ENCODE measurements at places on chromosomes 13 and 19.

GRCh38 chr13:50320271-50320862, 305.1 kb downstream of the KCNRG start:
- peak; percentile 16 for DNase-seq

DNA sequence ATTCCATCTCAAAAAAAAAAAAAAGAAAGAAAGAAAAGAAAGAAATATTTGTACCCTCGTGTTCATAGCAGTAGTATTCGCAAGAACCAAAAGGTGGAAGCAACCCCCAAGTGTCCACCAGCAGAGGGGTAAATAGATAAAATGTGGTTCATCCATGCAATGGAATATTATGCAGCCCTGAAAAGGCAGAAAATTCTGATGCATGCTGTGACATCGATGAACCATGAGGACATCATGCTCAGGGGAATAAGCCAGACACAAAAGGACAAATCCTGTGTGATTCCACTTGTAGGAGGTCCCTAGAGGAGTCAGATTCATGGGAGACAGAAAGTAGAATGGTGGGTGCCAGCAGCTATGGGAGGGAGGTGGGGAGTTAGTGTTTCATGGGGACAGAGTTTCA, 6.4 kb upstream of the LRRC8E start:
- DNase-seq, result no peak

DNA sequence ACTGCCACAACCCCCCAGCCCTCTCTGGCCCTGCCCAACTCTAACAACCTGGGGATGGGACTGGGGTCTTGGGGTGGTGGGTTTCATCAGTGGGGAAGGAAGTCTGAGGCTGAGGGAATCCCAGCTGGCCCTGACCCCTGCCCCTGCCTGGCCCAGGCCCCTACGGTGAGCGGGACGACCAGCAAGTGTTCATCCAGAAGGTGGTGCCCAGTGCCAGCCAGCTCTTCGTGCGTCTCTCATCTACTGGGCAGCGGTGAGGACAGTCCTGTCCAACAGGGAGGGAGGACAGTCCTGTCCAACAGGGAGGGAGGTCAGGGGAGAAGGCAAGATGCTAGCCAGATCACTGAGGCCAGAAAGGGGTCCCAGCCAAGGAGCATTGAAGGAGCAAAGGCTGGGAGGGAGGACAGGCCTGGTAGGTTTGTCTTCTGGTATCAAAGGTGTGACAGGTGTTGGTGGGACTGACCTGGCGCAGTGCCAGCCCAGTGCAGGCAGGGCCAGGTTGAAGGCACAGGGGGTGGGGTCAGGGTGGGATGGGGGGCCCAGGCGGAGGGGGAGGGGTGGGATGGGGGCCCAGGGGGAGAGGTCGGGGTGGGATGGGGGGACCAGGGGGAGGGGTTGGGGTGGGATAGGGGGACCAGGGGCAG, 12.1 kb upstream of the LTBP4 start:
- DNase-seq, result no peak

- no peak for DNase-seq
These were observed 78.8 kb downstream of the TUBGCP3 start for GRCh38 chr13:112509190-112509589.

DNA sequence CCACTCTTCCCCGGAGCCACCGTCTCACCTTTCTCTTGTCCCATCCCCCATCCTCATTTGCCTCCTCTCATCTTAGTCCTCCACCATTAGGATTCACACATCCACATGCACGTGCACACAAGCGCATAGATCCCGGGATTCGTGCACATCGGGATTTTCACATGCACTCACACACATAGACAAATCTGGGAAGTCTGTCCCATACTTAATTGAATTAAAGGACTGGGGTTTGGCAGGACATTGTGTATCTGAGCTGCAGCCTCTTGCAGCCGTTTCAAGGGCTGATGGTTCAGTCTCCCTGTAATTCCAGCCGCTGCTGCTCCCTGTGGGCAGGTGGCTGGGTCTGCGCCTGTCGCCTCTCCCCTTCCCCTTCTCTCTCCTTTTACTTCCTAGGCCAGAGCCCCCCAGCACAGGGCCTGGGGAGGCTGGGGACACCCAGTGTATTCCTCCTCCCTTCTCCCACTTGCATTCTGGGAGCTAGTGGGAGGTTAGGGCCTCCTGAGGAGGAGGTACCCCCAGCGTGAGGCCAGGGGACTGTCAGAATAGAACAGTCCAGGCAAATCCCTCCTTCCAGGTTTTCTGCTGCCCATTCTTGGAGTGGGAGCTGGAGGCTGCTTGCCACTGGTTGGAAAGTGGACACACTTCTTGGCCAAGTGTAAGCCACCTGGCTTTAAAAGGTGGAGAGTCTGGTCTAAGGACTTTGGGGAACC, 43.6 kb downstream of the LYL1 start:
- DNase-seq, result no peak

DNA sequence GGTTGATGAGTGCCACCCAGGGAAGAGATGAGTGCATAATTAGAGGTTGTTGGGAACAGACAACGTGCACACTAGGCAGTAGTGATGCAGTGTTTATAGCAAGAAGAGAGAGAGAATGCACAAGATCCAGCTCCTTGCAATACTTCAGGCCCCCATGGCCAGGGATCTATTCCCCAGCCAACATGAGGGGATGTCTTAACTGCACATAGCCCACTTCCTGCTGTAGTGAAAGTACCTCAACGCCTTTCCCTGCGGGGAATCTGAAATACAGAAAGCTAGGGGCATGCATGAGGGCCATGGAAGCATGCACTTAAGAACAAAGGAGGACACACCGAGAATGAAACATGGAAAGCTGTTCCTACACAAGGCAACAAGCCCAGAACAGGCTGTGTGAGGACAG, 636.7 kb upstream of the GPC6 start:
- no peak for DNase-seq

- DNase-seq, result no peak
These were observed 1194.4 kb downstream of the SLITRK1 start for GRCh38 chr13:82687884-82688283.

GRCh38 chr13:28128030-28128429, 10.3 kb upstream of the PAN3 start:
- no peak for DNase-seq
